NCI-H524 (cell line): ENCODE measurements at places on chromosomes 5 and 9.

DNA sequence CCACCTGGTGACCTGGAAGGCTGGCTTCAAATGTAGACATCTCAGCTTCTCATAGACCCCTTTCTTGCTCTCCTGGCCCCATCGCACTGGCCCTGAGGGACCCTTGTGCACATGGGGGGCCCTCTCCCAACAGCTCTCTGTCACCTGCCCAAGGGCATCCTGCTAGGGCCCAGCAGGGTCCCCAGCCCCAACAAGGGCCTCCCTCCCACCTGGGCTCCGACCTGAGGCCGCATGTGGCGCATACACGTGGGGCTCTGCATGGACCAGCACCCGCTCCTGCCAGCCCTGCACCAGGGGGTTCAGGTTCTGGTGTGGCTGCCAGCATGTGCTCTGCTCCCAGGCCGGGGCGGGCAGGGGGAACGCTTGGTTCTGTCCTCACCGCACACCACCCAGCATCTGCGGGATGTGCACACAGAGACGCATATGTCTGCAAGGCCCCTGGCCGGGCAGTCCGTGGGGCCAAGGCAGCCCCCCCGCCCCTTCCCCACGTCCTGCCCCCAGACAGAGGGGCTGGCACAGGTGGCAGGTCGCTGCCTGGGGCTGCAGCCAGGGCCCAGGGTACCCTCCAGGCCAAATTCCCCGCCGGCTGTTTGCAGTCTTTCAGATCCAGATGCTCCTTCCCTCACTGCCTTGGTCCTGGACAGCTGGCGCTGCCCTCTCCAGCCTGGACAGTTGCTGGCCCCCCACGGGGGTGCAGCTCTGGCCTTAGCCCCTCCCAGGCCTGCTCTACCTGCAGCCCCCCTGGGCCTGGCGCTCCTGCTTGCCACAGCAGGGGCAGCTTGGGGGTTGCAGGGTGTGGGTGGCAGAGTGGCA is 17.9 kb upstream of the NRARP start:
- DNase-seq = no peak

DNA sequence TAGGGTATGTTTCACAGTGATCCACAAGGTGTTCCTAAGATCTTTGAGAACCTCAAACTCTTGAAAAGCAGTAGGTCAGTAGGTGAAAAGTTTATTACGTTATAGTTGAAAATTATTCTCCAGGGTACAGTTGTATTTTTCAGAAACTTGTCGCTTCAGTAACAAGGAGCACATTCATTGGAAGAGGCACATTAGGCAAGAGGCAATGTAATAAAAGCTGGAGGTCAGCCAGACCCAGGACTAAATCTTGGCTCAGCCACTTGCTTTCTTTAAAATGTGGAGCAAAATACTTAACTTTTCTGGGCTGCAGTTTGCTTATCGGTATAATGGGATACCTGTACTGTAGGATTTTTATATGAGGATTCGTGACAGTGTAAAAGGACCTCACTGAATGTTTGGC is 45.6 kb downstream of the TLE4 start:
- DNase-seq = no peak

DNA sequence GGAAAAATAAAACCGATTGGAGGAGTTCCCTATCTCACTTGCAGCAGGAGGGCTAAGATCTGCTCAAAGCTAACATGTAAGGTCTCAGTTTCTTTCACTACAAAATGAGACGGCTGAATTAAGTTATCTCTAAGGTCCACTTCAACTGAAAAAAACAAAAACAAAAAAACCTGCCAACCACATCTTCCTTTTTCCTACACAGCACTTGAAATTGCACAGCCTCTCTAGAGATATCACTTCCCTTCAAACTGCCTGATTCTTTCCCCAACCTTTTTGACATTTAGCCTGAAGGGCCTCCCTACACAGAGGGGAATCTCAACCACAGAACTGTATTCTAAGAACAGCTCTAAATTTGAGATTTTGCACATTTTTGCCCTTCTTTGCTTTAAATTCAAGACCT is 227.9 kb upstream of the TARS1 start:
- no peak for DNase-seq

- DNase-seq = no peak
Observed at GRCh38 chr5:116475338-116475737, 99.3 kb downstream of the SEMA6A start.

- no peak for DNase-seq
Observed at GRCh38 chr5:179913461-179913860, 5.8 kb upstream of the TBC1D9B start.

GRCh38 chr9:128372188-128372641 is 1.0 kb downstream of the URM1 start:
- no peak for DNase-seq

GRCh38 chr9:6714176-6714575 is 43.6 kb upstream of the KDM4C start:
- no peak for DNase-seq

DNA sequence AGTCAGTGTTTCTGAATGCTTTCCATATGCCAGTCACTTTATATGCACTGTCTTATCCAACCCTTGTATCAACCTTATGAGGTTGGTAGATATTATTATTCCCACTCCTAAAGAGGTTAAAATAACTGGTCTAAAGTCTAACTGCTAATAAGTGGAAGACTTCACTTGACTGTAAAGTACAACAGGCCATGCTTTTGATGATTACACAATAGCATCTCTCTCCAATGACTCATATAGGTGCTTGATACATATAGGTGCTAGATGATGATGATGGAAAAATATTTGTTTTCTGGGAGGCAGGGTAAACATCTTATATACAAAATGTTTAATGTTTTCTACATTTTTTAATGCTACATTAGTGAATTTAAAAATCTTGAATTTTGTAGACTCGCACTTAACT is 75.9 kb upstream of the NR3C1 start:
- DNase-seq = no peak

DNA sequence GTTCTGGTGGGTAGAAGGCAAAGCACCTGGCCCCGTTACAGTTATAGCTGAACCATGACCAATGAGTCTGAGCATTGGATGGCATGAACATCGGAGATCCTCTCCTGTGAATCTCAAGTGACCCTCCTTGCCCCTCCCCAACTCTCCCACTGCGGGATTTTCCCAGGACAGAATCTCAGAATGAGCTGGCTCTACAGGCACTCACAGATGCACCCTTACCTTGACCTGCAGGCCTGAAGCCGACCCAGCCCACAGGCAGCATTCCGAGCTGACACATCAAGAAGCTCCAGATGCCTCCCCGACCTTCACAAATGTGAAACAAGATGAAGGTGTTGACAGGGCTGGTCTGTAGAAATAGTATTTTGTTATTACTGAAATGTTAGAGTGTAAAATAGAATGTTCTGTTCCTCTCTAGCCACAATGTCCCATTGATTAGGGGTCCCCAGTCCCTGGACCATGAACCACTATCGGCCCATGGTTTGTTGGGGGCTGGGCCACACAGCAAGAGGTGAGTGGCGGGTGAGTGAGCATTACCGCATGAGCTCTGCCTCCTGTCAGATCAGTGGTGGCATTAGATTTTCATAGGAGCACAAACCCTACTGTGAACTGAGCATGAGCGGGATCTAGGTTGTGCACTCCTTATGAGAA is 263.4 kb downstream of the AUH start:
- DNase-seq = no peak
